ENCODE measurements at places on chromosomes 6 and 20.

- no peak for DNase-seq
Measured at GRCh38 chr20:46588532-46589511, 38.4 kb upstream of the OCSTAMP start.

GRCh38 chr6:65191471-65191870 lies 515.6 kb downstream of the EYS start:
- no peak for DNase-seq

- no peak for DNase-seq
Measured at GRCh38 chr20:5349448-5349847, 32.7 kb upstream of the PROKR2 start.

GRCh38 chr20:56629464-56630085 lies 469 bp downstream of the TFAP2C start:
- DNase-seq: no peak

DNA sequence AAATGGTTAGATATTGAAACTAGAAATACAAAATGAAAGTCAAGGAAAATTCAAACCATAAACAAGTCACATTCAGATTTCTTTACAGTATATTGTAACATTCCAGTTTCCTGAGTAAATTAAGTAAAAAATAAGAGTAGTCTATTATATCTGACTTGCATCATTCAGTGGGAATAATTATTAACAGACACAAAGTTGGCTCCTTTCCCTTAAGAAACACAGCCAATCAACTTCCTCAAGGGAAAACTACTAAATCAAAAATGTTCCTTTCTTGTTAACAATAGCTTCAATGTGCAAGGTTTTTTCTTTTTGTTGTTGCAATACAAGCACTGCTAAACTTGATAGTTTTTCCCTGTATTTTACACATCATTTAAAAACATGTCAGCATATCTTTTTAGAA lies 33.2 kb downstream of the DNAAF9 start:
- no peak for DNase-seq

GRCh38 chr20:55186228-55186627 lies 710.8 kb downstream of the DOK5 start:
- DNase-seq: no peak

- no peak for DNase-seq
Measured at GRCh38 chr20:3798373-3798768, 2.3 kb downstream of the CDC25B start.

- DNase-seq: no peak
Measured at GRCh38 chr6:137148306-137149034, 25.0 kb downstream of the IL22RA2 start.

Data from stimulated activated CD4-positive, alpha-beta T cell treated with anti-CD3 and anti-CD28 coated beads, Interleukin-2, amount 100 ng/mL, for 48 hours (primary cell).